Vagina (tissue), 2 donors: ENCODE measurements at places on chromosomes 5 and 9. TPM values are rescaled to one million over a fixed set of nuclear protein-coding genes. Genes with fewer than 3 reads are reported as not detected.
A peak's percentile ranks its signal among the peaks of the same experiment; 100 is the strongest.

The PCDHB10 gene
- 3.2 TPM for total RNA-seq

The C1QTNF2 gene
- 1.7 TPM for total RNA-seq

The INSL6 gene
- total RNA-seq, result not detected

The PCDHGB2 gene
- total RNA-seq, result 8.3 TPM

The C5orf58 gene
- total RNA-seq, result not detected

The PCDHA9 gene
- 0.25 TPM for total RNA-seq

The EIF4E1B gene
- total RNA-seq, result not detected

DNA sequence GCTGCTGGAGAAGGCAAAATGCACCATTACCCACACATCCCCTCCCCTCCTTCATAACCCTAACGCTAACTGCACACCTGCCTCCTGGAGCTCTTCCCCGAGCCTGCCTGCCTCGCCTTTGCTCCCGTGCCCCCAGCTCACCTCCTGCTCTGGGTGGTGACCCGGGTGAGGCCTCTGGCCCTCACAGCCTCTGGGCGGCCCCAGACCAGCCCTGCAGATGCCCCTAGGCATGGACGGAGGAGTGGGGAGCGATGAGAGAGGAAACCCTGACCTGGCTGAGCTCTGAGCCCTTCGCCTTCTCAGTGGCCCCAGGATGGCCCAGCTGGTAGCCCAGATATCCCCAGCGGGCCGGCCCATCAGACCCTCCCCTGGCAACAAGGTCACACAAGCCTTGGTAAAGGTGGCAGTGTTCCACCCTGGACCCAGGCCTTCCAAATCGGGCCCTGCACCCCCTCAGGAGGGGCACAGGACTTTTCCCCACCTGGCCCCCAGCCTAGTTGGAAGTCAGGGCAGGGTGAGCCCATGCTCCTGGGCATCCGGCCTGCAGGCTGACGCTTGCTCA, 14.5 kb upstream of the CAMSAP1 start:
- no peak for DNase-seq

DNA sequence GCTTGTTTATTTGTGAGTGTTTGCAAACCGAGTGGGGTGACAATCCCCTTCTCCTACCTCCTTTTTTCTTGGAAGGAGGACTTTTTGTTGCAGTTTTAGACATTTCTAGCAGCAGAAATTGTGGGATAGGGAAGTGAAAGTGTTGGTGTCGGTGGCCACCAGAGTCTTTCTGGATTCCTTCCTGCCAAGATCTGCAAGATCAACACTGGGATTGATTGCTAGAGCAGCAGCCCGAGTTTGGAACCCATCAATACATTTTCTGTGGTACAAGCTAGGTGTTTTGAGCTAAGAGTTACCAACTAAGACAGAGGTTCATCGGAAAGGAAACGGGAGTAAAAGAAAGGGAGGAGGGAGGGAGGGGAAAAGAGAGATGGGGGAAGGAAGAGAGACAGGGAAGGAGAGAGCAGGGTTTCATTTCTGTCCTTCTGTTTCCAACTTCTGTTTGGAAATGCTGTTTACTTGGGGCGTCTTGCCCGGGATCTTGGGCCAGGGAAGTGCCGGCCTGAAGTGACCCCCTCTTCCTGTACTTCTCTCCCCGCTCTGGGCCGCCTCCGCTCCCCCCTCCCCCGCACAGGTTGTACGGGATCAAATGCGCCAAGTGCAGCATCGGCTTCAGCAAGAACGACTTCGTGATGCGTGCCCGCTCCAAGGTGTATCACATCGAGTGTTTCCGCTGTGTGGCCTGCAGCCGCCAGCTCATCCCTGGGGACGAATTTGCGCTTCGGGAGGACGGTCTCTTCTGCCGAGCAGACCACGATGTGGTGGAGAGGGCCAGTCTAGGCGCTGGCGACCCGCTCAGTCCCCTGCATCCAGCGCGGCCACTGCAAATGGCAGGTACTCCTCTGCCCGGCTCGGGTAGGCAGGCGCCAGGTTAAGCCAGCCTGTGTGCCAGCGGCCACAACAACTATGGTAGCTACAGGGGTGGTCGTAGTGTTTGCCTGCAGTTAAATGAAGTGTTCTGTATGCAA, 4.0 kb downstream of the ISL1 start:
- DNase-seq, result no peak

GRCh38 chr9:112322701-112323377, 10.6 kb downstream of the PTBP3 start:
- no peak for DNase-seq

GRCh38 chr9:129547063-129547462, 73.8 kb downstream of the C9orf50 start:
- no peak for DNase-seq

DNA sequence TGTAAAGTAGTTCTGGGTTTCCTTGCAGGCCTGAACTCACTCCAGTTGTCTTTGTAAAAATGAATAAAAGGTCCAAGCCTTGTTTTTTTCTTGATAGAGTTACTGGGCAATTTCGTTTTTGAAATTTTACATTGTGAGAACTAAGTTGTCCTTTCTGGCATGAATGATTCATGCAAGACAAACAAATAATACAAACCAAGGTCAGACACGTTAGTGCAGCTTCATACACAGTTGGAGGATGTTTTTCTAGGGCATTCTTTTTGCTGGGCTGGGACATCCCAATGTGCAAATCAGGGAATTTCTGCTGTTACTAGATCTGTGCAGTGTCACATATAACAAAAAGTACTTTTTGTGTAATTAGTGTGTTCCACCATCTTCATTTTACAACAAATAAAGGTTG, 96.0 kb downstream of the MEGF10 start:
- no peak for DNase-seq

DNA sequence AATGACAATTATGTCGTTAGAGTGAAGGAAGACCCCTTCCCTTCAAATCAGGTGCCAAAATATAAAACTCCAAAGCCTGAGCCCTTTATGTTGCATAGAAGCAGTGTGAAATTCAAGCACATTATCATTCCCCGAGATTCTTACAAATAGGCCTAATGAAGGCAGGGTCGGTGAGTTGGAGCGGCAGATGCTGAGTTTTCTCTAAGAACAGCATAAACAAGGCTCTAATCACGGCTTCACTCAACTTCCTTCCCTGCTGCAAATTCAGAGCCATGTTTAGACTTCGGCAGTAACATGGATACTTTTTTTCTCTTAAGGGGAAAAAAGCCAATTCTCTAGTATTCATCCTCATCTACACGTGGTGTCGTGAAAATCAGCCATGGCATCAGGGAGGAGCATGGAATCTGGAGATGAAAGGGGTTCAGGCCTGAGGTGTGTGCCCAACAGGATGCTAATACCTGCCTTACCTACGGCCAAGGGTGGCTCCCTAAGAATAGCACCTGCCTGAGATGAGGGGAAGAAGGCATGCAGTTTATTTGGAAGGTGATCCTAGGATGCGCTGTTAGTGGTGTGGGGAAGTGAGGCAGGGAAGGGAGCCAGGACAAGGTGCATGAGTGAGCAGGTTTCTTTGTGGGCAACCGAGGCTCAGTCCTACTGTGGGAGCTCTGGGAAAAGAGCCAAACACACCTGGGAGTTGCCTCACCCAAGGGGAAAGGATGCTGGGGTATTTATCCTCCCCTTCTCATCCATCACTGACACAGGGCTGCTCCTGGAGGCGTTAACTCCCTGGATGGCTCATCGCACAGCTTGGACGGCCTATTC, 146.8 kb upstream of the TBC1D2 start:
- no peak for DNase-seq

- no peak for DNase-seq
Observed at GRCh38 chr9:117403848-117404247, 11.0 kb downstream of the ASTN2 start.

GRCh38 chr5:71651579-71651978, 64.4 kb downstream of the MCCC2 start:
- no peak for DNase-seq

GRCh38 chr5:1540166-1540565, 16.4 kb upstream of the LPCAT1 start:
- peak; percentile 72 for DNase-seq

- DNase-seq, result peak; percentile 95
Observed at GRCh38 chr9:136539427-136540421, 6.1 kb downstream of the NOTCH1 start.

DNA sequence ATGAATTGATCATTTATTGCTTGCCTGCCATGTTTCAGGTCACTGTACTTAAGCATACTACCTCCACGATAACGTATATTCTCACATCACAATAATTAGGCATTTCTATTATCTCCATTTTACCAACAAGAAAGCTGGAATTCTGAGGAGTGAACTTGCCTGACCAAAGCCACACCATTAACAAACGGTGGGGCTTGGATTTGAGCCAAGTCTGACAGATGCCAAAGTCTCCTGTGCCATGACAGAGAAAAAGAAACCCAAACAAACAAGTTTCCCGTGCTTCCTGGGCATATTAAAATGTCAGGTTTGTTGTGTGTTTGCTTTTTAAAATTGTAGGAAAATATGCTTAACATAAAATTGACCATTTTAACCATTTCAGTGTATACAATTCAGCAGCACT, 40.8 kb upstream of the KCNV2 start:
- DNase-seq, result no peak

DNA sequence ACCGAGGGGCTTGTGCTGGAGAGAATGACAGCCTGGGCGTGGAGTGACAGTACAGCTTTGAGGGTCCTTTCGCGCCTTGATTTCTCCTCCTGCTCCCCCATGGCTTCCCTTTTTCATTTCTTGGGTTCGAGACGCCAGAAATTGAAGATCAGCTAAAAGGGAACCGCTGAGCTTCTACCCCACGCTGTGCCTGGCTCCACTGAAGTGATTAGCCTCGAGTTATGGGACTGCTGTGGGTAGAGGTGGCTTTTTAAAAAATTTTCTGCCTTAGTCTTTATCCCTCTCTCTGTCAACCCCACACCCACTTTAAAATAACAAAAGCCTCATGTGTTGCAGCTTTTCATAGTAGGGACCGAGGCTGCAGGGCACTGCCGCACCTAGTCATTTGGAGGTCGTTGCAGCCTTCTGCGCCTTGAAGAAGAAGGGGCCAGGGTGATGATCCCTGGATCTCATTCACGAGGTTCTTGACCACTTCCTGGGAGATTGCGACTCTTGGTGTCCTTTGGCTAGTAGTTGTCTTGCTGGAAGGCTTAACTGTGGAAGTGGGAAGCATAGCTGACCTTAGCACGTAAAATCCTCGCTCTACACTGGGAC, 603 bp downstream of the PPIP5K2 start:
- no peak for DNase-seq

- no peak for DNase-seq
Observed at GRCh38 chr9:120923620-120924328, 2.8 kb downstream of the TRAF1 start.

DNA sequence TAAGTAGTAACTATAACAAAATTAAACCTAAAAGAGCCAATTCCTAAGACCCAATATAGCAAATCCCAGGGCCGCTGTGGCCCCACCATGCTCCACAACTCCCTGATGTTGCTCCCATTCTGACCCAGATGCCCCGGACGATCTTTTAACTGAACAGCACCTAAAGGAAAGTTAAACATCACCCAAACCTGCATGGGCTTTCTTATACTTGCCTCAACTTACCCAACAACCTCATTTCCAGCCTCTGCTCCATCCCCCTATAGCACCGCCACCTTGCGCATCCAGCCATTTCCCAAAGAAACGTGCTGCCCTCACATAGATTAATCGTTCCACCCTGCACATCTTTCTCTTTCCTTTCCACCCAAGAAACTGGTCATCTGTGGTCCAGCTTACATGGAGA, 54.6 kb downstream of the ZNF354C start:
- peak; percentile 76 for DNase-seq

- DNase-seq, result no peak
Observed at GRCh38 chr5:152593388-152593787, 188.3 kb upstream of the NMUR2 start.

DNA sequence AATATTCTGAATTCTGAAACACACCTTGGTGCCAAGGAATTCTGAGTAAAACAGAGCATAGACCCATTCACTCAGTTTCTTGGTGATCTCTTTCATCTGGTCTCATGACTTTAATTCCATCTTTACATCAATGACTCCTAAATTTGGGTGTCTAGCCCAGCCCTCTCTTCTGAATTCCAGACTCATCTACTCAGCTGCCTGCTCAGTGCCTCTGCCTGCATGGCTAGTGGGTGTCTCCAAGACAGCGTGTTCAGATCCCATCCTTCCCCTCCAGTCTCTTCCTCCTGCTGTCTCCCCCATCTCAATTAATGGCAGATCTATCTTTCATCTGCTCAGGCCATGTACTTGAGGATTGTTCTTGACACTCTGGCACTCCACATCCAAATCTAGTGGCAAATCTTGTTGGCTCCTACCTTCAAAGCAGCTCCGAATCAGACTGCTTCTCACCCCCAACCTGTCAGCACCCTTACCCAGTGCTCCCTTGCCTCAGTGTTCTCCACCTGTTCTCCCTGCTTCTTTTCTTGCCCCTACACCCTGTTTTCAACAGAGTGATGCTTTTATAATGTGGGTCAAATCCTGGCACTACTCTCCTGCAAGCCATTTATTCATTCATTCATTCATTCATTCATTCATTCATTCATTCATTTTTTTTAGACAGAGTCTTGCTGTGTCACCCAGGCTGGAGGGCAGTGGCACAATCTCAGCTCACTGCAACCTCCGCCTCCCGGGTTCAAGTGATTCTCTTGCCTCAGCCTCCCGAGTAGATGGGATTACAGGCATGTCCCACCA, 5.3 kb downstream of the CAVIN4 start:
- DNase-seq, result no peak

- no peak for DNase-seq
Observed at GRCh38 chr5:32686799-32687498, 24.2 kb upstream of the NPR3 start.

- DNase-seq, result no peak
Observed at GRCh38 chr5:158837908-158838307, 261.8 kb downstream of the EBF1 start.

DNA sequence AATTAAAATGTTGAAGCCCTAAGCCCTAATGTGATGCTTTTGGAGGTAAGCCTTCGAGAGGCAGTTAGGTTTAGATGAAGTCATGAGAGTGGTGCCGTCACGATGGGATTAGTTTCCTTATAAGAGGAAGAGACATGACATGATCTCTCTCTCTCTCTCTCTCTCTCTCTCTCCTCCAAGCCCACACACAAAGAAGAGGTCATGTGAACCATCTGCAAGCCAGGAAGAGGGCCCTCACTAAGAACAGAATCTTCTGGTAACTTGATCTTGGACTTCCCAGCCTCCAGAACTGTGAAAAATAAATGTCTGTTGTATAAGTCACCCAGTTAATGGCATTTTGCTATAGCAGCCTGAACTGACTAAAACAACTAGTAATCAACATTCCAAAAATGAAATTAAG, 175.5 kb downstream of the GNA14 start:
- no peak for DNase-seq

- no peak for DNase-seq
Observed at GRCh38 chr5:133489632-133490031, 122.7 kb downstream of the FSTL4 start.

- DNase-seq, result no peak
Observed at GRCh38 chr5:139863361-139863760, 67.8 kb downstream of the PSD2 start.

- DNase-seq, result no peak
Observed at GRCh38 chr9:3035579-3036332, 191.9 kb upstream of the PUM3 start.

DNA sequence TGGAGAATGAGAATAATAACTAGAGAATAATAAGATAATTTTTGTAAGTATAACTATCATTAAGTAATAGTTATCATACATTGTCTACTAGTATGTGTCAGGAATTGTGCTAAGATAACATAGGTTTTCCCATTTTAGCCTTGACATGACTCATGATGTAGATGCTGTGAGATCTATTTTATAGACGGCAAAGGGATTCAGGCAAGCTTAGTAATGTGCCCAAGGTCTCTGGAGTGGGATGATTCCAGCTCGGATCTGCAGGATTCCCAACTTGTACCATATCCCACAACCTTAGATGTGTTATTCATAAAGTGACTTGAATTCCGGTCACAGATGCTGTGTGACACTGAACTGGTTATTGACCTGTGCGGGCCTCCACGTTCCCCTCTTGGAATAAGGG, 51.5 kb downstream of the IL31RA start:
- no peak for DNase-seq

GRCh38 chr5:179802207-179802883, 4.3 kb downstream of the MGAT4B start:
- DNase-seq, result no peak
